ENCODE measurements at places on chromosomes 4 and X.

DNA sequence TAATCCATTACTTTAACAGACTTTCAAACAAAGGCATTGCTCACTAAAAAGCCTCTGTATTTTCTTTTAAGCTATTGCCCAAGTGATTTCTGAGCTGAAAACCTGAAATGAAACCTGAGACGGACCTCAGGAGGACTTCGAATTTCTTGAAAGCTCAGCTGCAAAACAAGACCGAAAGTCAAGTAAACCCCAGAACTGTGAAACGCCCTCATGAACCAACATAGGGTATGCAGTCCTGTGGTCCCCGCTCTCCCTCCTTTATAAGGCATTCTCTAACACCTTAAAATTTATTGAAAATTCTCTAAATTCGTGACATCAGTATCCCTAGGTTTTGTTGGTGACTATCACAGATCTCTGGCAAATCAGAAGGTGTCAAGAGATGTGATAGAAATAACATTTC lies 91.8 kb downstream of the SHISA3 start:
- no peak for DNase-seq

DNA sequence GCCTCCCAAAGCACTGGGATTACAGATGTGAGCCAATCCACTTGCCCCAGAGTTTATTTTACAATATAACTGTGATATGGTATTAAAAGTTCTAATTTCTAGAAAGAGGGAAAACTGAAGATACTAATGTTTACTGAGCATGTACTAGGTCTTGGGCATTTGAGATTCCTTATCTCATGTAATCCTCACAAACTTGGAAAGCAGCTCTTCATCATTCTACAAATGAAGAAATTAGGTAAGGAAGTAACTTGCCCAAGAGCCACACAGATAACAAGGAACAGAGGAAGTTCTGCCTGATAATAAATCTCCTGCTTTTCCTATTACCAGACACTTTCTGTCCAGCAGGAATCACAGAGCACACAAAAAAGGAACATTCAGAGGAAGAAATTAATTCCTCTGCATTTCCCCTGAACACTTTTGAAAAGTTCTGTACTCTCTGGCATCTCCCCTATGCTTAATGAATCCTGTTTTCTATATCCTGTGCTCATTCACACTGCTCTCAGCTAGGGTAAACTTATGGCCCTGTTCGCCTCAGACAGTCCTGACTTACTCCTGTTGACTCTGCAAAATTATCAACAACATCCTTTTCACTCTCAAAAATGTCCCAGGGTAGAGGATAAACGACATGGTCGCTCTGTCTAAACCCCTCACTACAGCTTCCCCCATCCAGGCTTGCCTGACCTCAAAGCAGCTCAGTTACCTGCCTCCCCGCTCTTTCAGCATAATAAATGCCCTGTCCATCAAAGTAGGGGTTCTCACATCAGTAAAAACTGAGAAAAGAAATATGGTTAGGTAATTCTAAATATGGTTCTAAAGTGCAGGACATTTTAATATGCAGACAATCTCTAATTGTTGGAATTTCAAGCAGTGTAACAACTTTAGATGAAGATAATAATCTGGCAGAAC lies 13.6 kb downstream of the SH3RF1 start:
- DNase-seq = no peak

GRCh38 chr4:150136481-150136880 lies 58.2 kb downstream of the DCLK2 start:
- DNase-seq = no peak

GRCh38 chr4:42282081-42282901 lies 115.0 kb upstream of the SHISA3 start:
- peak; percentile 55 for DNase-seq

DNA sequence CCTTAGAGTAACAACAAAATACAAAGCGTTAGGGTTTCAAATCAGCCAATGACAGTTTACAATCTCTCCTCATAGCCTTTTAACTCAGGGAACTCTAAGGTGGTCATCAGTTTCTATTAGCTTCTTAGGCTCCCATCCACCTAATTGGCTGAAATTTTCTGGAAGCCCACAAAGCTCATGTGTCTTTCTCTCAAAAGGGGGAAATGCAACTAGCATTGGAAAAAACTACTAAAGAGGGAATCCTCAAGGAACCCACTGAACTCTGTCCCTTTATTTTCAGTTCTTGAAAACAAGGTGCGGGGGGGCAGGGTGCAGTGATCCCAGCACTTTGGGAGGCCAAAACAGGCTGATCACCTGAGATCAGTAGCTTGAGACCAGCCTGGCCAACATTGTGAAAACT lies 56.4 kb downstream of the PDGFC start:
- no peak for DNase-seq

GRCh38 chrX:151700581-151700980 lies 5.3 kb downstream of the PRRG3 start:
- DNase-seq = no peak
